Stimulated activated CD4-positive, alpha-beta T cell treated with anti-CD3 and anti-CD28 coated beads, Interleukin-1b, Interleukin-23, amount 100 ng/mL, for 4 hours (primary cell): ENCODE measurements at places on chromosomes 1 and 21.

GRCh38 chr21:41067709-41068108 is 100.3 kb upstream of the BACE2 start:
- DNase-seq, result no peak

GRCh38 chr1:50852889-50853288 is 107.2 kb downstream of the FAF1 start:
- no peak for DNase-seq

DNA sequence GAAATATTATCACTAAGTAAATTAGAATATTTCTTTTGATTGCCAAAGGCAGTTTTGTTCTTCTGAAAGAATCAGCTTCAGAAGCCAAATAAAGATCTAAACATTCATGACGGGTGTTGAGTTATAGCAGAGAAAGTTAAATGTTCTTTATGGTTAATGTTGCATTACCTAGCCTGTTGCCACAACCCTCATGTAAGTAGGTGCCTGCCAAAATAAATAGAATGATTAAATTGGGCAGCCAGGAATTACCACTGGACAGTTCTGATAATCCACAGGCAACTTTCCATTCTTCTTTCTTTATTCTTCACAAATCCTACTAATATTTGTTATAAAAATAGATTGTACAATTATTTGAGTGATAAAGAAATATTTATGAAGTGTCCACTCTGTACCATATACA is 217.9 kb upstream of the NRIP1 start:
- no peak for DNase-seq

DNA sequence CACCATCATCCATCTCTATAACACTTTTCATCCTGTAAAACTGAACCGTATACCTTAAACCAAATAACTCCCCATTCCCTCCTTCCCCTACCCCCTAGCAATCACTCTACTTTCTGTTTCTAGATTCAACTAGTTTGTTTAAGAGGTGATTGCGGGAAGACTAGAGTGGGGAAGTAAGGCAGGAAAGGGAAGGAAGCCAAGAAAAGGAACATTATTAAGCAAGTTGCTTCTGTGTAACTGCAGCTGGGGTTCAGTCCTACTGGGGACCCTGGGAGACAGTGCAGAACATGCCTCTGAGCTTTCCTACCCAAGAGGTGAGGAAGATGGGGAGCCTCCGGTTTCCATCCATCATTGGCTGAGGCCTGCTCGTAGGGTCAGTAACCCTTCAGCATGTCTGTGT is 28.9 kb upstream of the H3-3A start:
- no peak for DNase-seq

- DNase-seq, result no peak
Observed at GRCh38 chr21:31370281-31370892, 26.3 kb upstream of the TIAM1 start.

DNA sequence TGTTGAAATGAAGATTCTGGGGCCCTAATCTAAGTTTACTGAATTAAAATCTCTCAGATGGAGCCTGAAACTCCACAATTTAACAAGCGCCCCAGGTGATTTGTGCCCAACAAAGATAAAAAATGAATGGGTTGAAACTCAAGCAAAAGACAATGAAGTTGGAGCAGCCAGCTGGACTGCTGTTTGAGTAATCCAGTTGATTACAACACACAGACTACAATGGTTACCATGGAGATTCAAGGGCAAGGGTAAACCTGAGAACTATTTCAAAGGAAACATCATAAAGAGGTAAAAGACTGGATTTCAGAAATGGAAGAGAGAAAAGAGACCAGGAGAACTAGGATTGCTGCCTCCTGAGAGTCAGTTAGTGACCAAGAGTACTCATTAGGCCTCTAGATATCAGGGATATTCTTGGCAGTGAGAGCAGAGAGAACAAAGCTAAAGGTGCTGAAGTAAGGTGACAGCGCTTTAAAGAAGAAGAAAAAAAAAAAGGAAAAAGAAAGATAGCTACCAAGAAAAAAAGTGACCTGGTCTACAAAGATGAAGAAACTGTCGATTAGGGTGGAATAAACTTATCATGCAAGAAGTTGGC is 44.5 kb downstream of the LRRC53 start:
- no peak for DNase-seq

DNA sequence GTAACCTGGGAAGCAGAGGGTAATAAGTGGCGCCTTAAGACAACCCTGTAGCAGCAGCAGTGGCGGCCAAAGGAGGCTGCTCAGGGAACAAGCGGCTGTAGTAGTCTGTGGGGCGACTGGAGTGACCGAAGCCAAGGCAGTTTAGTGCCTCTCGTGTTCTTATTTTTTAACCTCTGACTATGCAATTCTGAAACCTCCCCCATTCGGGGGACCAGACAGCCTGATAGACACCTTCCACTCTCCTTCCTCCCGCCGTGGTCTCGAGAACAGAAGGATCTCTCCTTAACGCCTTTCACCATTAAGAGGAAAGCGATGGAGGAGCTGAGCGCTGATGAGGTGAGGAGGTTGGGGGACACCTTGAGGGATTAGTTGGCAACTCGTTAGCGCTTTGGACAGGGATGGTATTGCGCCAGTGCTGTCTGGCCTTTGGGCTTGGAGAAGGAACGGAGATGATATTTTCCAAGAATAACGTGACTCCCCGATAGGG is 644 bp downstream of the UBE4B start:
- no peak for DNase-seq

- no peak for DNase-seq
Observed at GRCh38 chr1:150552128-150552910, 3.1 kb downstream of the ADAMTSL4 start.

- no peak for DNase-seq
Observed at GRCh38 chr1:27152829-27153548, 1.9 kb downstream of the SLC9A1 start.

DNA sequence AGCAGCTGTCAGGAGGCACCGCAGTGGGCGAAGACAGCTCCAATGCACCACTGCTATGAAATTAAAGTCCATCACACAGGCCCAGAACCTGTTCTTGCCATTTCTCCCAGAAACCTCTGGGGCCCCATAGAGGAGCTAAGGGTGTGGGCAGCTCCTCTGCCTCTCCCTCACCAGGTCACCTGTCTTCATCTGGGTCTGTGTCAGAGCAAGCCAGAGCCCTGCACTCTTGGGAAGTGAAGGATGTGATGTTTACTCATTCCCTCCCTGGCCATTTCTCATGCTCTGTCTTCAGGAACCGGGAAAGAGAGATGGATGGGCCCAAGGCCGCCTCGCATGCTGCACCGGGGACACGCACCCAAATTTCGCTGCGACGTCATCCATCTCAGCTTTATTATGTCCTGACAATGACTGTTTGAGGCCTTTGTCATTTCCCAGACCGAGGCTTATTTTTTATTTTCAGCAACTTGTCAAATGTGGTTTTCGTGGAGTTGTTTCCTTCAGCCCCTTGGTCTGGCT is 216.1 kb downstream of the NPHP4 start:
- DNase-seq, result no peak

DNA sequence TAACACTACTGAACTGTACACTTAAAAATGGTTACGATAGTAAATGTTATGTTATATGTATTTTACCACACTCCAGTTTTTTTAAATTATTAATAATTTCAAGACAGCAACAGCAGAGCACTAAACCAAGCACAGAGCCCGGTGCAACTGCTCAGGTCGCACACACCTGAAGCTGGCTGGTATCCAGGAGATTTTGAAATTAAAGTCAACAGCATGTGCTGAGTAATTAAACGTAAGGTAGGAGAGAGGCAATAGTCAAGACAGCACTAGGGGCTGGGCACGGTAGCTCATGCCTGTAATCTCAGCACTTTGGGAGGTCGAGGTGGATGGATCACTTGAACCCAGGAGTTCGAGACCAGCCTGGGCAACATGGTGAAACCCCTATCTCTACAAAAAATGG is 35.1 kb upstream of the SLC30A10 start:
- DNase-seq, result no peak

DNA sequence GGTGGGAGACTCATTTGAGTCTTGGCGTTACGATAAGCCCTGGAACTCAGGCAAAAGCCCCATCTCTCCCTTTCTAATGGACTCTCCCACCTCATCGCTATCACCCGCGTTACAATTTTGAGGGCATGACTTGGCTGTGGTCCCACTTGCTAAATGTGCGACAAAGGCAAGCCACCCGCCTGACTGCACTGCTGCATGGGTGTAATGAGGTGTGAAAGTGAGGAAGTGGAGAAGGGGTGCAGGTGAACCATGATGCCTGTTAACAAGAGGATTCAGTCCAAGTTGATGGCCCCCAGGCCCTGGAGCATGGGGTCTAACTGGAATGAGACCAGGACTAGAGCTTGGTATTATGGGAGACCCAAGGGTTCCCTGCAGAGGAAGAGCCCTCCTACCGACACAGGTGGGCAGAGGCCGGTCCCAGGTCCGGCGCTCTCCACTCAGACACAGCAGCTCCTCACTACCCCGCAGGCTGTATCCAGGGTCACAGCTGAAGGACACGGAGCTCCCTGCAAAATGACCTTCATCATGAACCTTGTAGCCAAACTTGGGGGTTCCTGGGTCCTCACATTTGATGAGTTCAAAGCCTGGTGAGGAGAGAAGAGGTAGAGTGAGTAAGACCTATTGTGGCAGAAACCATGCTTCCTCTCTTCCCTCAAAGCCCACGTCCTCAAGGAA is 165.4 kb upstream of the HMGB4 start:
- DNase-seq, result no peak

DNA sequence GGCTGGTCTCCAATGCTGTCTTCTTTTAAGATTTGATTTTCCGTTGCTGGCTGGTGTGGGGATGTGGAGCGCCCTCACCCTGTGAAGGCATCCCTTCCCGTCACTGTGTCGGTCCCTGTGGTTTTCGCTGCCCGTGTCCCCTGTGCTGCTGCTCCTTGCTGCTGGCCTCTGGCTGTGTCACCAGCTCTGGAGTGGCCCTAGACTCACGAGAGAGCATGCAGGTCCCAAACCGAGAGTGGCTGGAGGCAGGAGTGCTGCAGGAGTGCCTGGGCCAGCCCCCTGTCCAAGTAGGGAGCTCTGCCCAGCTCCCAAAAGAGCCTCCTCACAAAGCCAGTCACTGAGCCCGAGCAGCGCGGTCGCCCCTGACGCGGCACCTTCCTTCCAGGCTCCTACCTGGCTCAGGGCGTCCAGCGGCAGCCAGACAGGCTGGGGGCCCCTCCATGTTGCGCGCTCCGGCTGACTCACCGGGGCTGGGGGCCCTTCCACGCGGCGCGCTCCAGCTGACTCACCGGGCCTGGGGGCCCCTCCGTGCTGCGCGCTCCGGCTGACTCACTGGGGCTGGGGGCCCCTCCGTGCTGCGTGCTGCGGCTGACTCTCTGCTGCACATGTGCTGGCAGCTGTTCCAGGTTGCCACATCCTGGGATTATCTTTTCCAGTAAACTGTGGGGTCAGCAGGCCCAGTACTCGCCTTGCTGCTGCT is 106.7 kb upstream of the COL6A1 start:
- no peak for DNase-seq

DNA sequence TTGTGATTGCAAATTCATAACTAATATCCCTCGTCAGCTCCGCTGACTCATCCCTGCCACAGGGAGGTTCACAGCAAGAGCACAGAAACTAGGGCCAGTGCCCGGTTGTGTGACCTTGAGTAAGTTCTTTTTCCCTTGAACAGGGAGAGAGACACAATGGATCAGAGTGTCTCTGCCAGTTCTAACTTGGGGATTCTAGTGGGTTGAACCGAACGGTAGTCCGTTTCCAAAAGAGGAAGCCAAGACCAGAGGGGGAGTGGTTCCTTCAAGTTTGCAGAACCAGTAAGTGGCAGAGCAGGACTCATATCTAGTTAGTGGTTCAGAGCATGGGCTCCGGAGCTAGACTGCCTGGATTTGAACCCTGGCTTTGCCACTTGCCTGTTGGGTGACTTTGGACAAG is 4.9 kb upstream of the SHISA4 start:
- no peak for DNase-seq

DNA sequence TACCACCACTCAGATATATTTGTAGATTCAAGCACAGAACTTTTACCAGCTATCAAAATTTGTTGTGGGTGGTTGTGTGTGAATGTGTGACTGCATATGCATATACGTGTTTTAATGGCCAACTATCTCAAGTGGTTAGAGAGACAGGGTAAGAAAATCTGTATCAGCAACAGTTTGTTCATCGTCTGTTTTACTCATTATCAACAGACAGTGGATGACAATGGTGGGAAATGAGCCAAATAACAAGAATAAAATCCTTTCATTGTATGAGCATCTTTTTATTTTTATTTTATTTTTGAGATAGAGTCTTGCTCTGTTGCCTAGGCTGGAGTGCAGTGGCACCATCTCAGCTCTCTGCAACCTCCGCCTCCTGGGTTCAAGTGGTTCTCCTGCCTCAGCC is 22.7 kb upstream of the DYNLT5 start:
- no peak for DNase-seq

GRCh38 chr1:36948606-36949005 is 85.7 kb downstream of the GRIK3 start:
- no peak for DNase-seq

DNA sequence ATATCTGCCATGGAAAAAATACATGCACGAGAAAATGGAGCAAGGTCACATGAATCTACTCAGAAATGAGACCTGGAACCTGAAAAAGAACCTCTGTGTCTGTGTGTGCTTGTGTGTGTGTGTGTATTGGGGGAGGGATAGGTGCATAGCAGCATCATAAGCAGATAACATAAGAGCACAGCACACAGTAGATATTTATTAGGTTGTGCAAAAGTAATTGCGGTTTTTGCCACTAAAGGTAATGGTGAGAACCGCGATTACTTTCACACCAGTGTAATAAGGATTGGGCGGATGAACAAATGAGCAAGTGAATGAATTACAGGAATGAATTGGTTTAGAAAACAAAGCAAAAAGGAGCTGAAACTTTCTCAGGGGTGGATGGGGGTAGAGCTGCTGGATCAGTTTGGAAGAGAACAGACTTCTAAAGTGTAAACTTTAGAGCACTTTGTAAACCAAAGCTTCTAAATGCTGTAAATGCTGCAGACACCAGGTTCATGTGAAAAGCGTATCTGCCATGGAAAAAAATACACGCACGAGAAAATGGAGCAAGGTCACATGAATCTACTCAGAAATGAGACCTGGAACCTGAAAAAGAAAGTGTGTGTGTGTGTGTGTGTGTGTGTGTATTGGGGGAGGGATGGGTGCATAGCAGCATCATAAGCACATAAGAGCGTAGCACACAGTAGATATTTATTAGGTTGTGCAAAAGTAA is 156.9 kb downstream of the TOMM20 start:
- DNase-seq, result no peak

DNA sequence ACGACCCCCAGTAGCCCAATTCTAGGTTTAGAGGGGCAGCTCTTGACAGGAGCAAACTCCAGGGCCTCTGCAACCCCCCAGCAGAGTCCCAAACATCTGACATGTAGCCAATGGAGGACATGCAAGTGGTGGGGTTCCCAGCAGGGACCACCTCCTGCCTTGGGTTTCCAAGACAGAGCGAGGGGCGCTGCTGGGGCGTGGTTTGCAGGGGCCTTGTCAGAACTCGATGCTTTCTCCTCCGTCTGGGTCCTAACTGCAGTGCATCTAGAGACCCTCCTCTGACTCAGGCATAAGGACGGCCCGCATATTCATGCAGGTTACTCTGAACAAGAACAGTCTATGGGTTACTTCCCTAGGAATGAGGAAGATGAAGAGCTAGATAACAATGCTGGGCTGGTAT is 17.2 kb downstream of the EPHX1 start:
- no peak for DNase-seq
